HS-27A (cell line): ENCODE measurements at places on chromosomes 1 and 21.

- no peak for DNase-seq
Observed at GRCh38 chr1:34354367-34354766, 177.7 kb downstream of the C1orf94 start.

GRCh38 chr1:61053712-61054600 is 28.4 kb upstream of the NFIA start:
- DNase-seq = no peak

- no peak for DNase-seq
Observed at GRCh38 chr1:154955039-154955717, 721 bp downstream of the PBXIP1 start.

DNA sequence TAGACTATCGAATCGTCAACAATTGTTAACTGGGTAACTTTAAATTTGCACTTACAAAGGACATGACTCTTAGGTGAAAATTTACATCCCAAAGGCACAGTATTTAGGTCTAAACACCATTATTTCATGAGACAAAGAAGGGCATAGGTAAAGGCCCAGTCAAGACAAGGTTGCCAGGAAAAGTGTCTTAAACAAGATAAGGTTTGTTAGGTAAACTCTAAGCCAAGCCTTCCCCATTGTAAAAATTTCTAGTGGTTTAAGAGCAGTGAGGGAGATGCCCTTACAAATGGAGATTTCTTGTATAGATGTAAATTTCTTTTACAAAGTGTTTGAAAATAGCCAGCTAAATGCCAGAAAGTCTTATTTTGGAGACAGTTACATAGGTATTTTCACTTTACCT is 36.9 kb upstream of the FNBP1L start:
- DNase-seq = no peak

- no peak for DNase-seq
Observed at GRCh38 chr1:210535761-210536160, 207.1 kb downstream of the HHAT start.

DNA sequence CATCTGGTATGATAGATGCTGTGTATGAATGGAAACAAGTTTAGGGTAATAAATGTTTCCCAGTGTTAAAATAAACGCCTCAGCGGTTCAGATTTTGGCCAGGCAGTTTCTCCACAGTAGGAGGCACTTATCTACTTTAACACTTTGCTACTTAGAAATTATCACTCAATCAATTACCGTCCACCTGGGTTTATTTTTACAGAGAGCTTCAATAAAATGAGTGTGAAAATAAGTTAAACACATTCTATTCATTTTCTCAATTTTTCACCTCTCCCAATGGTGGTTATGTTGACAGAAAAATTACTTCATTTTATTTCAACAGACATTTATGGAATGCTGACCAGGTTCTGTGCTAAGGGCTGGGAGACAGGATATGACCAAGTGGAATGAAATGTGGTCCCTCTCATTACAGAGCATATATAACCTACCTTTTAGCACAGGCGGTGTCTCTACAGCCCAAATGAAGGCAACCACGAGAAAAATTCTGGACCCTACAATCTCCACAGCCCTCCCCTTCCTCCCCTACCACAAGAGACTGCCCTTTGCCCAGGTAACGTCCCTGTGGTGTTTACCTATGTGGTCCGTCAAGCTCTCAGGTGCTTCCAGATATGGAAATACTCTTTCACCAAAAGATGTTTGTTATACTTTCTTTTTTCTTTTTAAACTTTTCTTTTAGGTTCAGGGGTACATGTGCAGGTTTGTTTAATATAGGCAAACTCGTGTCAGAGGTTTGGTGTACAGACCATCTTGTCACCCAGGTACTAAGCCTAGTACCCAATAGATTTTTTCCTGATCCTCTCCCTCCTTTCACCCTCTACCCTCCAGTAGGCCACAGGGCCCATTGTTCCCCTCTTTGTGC is 105.5 kb downstream of the HLCS start:
- DNase-seq = peak; percentile 91
